Fibroblast of upper back skin (primary cell): ENCODE measurements at places on chromosomes 1 and 21.

DNA sequence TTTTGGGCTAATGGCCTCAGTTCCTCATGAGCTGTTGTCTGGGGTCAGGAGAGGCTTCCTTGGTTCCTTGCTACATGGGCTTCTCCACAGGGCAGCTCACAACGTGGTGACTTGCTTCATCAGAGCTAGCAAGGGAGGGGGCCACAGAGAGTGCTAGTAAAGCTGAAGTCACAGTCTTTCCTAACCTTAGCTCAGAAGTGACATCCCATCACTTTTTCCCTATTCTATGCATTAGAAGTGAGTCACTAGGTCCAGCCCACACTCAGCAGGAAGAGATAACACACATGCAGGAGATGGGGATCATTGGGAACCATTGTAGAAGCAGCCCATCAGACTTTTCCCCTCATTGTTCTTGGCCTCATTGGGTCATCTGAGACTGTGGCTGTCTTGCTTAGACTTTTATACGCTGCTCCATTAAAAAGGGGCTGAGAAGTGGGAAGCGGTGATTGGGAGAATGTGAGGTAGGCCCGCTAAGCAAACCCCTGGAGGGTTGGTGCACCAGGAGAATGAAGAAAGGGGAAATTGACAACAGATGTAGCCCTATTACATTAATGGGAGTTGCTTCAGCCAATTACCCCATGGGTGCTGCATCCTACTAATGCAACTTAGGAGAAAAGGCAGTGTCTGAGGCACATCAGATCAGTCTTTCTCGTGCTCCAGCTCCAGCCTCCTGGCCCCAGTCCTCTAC lies 22.1 kb upstream of the IGSF21 start:
- DNase-seq = no peak

DNA sequence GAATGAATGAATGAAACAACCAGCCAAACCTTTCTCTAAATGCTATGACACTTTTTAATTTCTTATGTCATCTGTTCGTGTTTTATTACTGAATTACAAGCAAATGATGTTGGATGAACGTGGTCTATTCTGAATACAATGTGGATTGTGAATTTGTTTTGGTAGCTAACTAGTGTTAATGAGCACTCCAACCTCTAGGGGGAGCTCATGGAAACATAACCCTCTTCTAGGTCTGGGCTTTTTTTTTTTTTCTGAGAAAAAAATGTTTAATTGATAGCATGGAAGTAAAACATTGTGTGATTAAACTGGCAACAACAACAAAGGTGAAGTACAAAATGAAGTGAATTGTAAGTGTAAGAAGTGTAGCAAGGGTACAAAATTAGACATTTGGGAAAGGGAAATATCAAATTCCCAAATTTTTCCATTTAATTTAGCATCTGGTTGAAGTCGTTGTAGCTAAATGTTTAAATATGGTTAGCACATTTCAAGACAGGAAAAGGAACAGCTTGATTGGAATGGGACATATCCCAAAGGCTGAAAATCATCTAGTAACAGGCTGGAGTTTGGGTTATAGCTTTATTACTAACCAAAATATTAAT lies 42.6 kb upstream of the PTGS2 start:
- DNase-seq = peak; percentile 44

GRCh38 chr21:41465176-41465781 lies 39.2 kb downstream of the MX1 start:
- DNase-seq = no peak

DNA sequence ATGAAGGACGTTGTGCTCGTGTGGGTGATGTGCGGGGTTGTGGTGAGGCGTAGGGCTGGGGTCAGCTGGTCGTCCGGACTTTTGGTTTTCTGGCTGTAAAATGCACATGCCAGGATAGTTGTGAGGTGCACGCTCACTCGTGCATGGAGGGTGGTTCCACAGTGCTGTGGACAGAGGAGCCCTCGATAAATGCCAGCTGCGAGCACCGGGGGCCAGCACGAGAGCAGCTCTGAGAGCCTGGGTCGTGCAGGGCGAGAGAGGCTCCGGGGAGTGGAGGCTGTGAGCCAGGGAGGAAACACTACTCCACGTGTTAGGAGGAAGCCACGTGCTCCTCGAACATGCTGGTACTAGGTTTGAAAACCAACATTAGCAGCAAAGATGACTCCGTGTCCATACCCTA lies 39.4 kb downstream of the COL18A1 start:
- no peak for DNase-seq

GRCh38 chr1:62022382-62022983 lies 172.2 kb upstream of the L1TD1 start:
- DNase-seq = no peak

GRCh38 chr1:166603296-166603695 lies 236.0 kb upstream of the POGK start:
- no peak for DNase-seq

DNA sequence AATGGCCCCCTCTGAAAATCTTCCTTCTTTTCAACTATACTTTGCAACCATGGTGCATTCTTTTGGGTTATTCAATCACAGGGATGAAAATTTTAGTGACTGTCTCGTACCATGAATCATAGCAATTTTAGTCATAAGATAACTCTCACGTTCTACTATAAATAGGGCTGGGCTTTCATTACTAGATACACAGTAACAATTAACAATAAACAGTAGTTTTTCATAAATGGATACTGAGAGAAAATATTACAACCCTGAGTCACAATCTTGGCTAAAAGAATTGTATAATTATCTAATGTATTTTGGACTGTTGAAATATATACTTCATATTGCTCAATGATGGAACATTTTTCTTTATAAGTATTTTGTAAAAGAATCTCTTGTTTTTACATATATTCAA lies 96.1 kb downstream of the TEX35 start:
- peak; percentile 83 for DNase-seq

DNA sequence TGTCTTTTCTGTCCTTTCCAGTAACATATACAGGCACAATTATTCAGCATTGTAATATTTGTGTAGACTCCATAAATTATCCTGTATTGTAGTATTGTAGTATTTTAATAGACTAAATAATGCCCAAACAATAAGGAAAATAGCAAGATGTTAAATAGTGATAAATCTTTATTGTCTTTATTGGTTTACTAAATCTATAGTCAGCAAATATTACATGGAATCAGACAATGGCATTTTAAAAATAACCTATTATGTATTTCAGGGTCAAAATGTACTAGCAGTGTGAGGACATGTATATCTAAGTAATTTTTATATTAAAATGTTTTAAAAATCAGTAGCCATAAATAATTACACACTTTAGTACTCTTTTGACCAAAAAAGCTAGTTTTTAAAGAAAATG lies 202.3 kb downstream of the GREM2 start:
- DNase-seq = no peak
